Melanocyte of skin (primary cell): ENCODE measurements at places on chromosomes 5 and 9. TPM values are rescaled to one million over a fixed set of nuclear protein-coding genes. Genes with fewer than 3 reads are reported as not detected.

The LCNL1 gene
- not detected in 2 replicates for total RNA-seq

The GABBR2 gene
- total RNA-seq: 5.1 and 15.5 TPM in 2 replicates

The SLC36A2 gene
- not detected in 2 replicates for total RNA-seq

The HOMER1 gene
- total RNA-seq: 14.3 and 20.2 TPM in 2 replicates

The LMNB1 gene
- total RNA-seq: 12.4 and 26.2 TPM in 2 replicates

The IL5 gene
- not detected in 2 replicates for total RNA-seq

The MOB3B gene
- 6.7 and 8.5 TPM in 2 replicates for total RNA-seq

The PCDHGA4 gene
- 0.67 and 1.5 TPM in 2 replicates for total RNA-seq

The AK6 gene
- total RNA-seq: 27.3 and 32.7 TPM in 2 replicates

The DAB2IP gene
- total RNA-seq: 33.7 and 38.2 TPM in 2 replicates

The PCDHA9 gene
- total RNA-seq: under 0.01 TPM in 1 of 2 replicates, not detected in the other

The ACSL6 gene
- under 0.01 TPM in 2 replicates for total RNA-seq

The GOLPH3 gene
- 44.4 and 64.7 TPM in 2 replicates for total RNA-seq

The SPATA31E1 gene
- total RNA-seq: under 0.01 TPM in 1 of 2 replicates, not detected in the other

The DRD1 gene
- total RNA-seq: 0.34 and 0.36 TPM in 2 replicates

The ZNF883 gene
- 0.69 and 2.9 TPM in 2 replicates for total RNA-seq

The TMEM252 gene
- not detected in 2 replicates for total RNA-seq

The SMIM32 gene
- not detected in 2 replicates for total RNA-seq

The LHX6 gene
- total RNA-seq: not detected in 2 replicates

The IRX2 gene
- under 0.01 and 0.15 TPM in 2 replicates for total RNA-seq

The ADCY2 gene
- 1.7 and 10.0 TPM in 2 replicates for total RNA-seq
